ENCODE measurements at places on chromosomes 4 and X. TPM values are rescaled to one million over a fixed set of nuclear protein-coding genes. Genes with fewer than 3 reads are reported as not detected.

SH3D19 gene
- total RNA-seq = 20.8 TPM

SPANXN4 gene
- total RNA-seq = not detected

ODAPH gene
- not detected for total RNA-seq

TMPRSS11D gene
- total RNA-seq = not detected

SASH3 gene
- 204 TPM for total RNA-seq

AKAP14 gene
- total RNA-seq = not detected

TRPC5OS gene
- not detected for total RNA-seq

ZMYM3 gene
- 28.4 TPM for total RNA-seq

CXCR3 gene
- 9.4 TPM for total RNA-seq

- no peak for DNase-seq
- H3K4me3 ChIP-seq = peak overlapping the region; percentile 84
- H3K36me3 ChIP-seq = no peaks in the 10 kb centered on the region
Observed at GRCh38 chr4:168480931-168481611, 779 bp upstream of the DDX60L start.

- no peak for DNase-seq
- H3K36me3 ChIP-seq = no peaks in the 10 kb centered on the region
- H3K4me3 ChIP-seq = no peak overlapping the region
Observed at GRCh38 chrX:110722135-110722534, 73.5 kb downstream of the CHRDL1 start.

DNA sequence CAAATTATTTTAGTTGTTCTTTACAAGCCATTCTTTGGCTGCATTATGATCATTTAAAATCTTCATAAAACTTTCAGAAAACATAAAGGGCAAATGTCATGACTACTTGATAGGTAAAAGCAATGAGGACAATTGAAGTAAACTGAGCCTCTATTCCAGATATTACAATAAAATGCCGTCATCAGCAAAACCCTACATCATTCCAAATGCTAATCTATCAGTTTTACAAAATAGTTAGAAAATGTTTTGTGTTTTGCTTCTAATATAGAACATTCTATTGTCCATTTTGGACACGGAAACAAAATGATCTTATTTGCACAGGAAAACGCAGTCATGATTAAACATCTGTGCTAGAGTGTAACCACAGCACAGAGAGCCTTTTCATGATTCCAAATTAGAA, 1330.6 kb upstream of the ADGRL3 start:
- H3K27me3 ChIP-seq = no peaks in the 10 kb centered on the region
- no peaks in the 10 kb centered on the region for H3K4me1 ChIP-seq
- no peak overlapping the region for H3K4me3 ChIP-seq
- no peak for DNase-seq
- H3K27ac ChIP-seq = no peak overlapping the region

DNA sequence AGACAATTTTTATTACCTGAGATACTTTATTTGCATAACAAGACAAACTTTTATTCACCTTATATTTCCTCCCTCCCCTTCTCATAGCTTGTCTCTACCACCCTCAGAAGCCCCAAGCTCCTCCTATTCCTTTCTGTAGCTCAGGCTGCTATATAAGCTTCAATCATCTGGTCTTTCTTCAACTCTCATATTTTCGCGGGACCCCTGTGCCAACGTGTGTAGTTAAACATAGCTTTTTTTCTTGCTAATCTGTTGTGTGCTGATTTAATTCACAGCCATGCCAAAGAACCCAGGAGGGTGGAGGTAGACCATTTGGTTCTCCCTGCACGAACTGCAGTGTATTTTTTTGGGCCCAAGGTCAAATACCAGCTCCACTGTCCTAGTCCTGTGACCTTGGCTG, 21.1 kb upstream of the CD38 start:
- H3K27ac ChIP-seq = peak overlapping the region; percentile 16
- peaks cover 21% of the 10 kb centered on the region for H3K4me1 ChIP-seq
- no peaks in the 10 kb centered on the region for H3K36me3 ChIP-seq

- DNase-seq = no peak
- no peaks in the 10 kb centered on the region for H3K27me3 ChIP-seq
- no peaks in the 10 kb centered on the region for H3K36me3 ChIP-seq
- H3K4me1 ChIP-seq = no peaks in the 10 kb centered on the region
Observed at GRCh38 chr4:138226351-138226750, 15.8 kb downstream of the SLC7A11 start.

DNA sequence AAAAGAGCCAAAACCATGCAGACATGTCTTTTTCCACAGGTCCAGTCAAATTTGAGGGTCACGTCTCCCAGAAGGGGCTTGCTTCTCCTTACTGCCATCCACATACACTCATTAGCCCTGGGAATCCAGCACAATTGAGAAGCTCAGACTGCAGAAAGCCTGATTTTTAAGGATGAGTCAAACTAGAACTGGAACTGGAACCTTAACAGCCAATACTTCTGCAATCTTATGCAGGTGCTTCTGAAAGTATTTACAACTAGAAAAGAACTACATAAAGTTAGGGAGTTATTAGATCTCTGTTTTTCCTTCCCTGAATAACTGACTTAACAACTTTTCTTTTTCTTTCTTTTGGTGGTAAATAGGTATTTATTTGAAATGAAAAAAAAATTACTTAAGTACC, 86.3 kb downstream of the CDS1 start:
- H3K36me3 ChIP-seq = peaks cover 91% of the 10 kb centered on the region
- H3K4me3 ChIP-seq = no peak overlapping the region
- H3K27me3 ChIP-seq = no peaks in the 10 kb centered on the region
- H3K4me1 ChIP-seq = no peaks in the 10 kb centered on the region
- DNase-seq = no peak
- H3K27ac ChIP-seq = no peak overlapping the region

DNA sequence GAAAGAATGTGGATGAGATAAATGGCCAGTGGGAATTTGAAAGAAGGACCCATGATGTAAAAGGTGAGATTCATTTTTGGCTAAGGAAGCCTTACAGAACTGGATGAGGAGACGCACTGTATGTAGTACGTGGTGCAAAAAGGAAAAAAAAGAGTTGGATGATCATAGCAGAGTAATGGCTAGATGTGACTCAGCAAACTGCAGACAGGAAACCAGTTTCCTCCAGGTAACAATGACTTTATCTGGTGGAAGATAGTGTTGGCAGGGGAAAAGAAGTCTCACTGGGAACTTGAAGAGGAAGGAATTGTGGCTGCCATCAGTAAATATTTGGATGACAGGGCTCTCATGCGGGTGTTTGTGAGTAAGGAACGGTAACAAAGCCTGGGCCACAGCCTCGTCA, 243.2 kb downstream of the CPE start:
- no peaks in the 10 kb centered on the region for H3K36me3 ChIP-seq
- H3K27me3 ChIP-seq = no peaks in the 10 kb centered on the region
- H3K4me3 ChIP-seq = no peak overlapping the region
- DNase-seq = no peak
- H3K27ac ChIP-seq = no peak overlapping the region
- H3K4me1 ChIP-seq = no peaks in the 10 kb centered on the region

- H3K27me3 ChIP-seq = peaks cover 27% of the 10 kb centered on the region
- peak overlapping the region; percentile 66 for H3K4me3 ChIP-seq
- peaks cover 6% of the 10 kb centered on the region for H3K4me1 ChIP-seq
- H3K27ac ChIP-seq = peak overlapping the region; percentile 87
Observed at GRCh38 chr4:185142564-185142911, 528 bp upstream of the SLC25A4 start.

DNA sequence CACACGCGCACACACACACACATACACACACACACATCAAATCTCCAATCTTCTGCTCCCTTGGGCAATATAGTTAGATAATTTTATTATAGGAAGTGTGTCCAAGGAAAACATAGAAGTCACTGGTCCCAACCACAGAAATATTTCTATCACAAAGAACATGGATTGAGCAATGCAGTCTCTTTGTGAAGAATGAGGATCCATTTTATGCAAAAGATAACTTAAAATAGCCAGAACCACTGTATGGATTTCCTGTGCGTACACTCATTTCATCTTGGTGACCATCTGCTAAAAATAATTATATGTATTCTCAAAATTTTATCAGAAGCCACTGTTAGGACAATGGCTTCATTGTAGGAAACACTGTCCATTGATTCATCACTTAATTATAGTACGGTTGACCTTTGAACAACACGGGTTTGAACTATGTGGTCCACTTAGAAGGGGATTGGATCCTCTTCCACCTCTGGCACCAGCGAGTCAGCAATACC, 169.6 kb upstream of the MXRA5 start:
- no peaks in the 10 kb centered on the region for H3K36me3 ChIP-seq
- H3K4me3 ChIP-seq = no peak overlapping the region
- no peak for DNase-seq
- no peaks in the 10 kb centered on the region for H3K4me1 ChIP-seq
- no peak overlapping the region for H3K27ac ChIP-seq
- H3K27me3 ChIP-seq = no peaks in the 10 kb centered on the region

DNA sequence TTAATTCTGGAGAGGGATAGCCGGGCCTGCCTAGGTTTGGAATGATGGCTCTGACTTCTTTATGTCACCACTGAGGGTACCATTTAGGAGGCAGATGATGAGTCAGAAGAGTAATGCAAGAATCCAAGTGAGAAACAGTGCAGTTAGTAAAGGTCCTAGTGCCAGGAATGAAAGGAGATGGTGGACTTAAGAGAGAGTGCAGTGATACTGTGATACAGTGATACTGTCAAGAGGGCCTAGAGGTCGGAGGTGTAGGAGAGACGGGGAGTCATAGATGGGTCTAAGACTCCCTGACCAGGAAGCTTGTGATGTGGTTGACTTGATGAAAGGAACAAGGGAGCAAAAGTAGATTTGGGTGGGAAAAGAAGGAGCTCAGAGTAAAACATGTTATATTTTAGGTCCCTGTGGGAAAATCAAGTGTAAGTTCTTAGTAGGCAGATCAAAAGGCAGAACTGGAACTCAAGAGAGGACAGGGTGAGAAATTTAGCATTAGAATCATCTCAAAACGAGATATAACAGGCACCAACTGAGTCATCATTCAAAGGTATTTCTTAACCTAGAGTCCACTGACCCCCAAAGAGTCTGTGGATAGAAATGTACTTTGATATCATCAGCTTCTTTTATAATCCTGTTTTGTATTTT, 85.0 kb downstream of the NFKB1 start:
- no peak for DNase-seq
- peaks cover 99% of the 10 kb centered on the region for H3K36me3 ChIP-seq
- H3K27ac ChIP-seq = no peak overlapping the region
- H3K27me3 ChIP-seq = no peaks in the 10 kb centered on the region
- no peak overlapping the region for H3K4me3 ChIP-seq
- no peaks in the 10 kb centered on the region for H3K4me1 ChIP-seq

DNA sequence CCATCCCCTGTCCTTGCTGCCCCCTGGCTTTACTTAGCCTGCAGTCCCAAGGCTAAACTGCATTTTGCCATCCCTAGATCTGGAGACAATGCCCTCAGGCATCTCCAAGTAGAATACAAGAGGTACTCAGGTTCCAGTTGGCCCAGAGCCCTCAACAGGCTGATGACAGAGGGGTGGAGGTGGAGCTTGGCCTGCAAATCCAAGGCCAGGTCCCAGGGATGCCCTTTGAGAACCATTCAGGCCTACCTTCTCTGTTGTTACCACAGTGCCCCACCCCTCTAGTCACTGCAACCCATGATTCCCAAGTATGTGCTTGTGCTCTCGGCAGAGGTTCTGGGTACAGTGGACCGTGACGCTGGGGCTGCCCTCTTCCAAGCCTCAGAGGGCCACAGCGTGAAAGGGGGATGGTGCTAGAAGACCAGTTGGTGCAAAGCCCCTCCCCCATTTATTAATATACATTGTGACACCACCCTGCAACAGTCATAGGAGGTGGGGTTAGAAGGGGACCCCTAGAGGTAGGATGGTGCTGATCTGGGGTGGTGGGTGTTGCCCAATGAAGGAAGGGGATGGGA, 6.4 kb upstream of the UBA1 start:
- peaks cover 34% of the 10 kb centered on the region for H3K36me3 ChIP-seq
- DNase-seq = peak; percentile 51
- no peak overlapping the region for H3K27ac ChIP-seq
- H3K4me1 ChIP-seq = peaks cover 9% of the 10 kb centered on the region
- no peak overlapping the region for H3K4me3 ChIP-seq

GRCh38 chrX:42131856-42132255, 208.5 kb upstream of the CASK start:
- H3K27ac ChIP-seq = no peak overlapping the region
- no peaks in the 10 kb centered on the region for H3K27me3 ChIP-seq
- H3K4me1 ChIP-seq = no peaks in the 10 kb centered on the region
- no peak overlapping the region for H3K4me3 ChIP-seq
- no peaks in the 10 kb centered on the region for H3K36me3 ChIP-seq
- no peak for DNase-seq

DNA sequence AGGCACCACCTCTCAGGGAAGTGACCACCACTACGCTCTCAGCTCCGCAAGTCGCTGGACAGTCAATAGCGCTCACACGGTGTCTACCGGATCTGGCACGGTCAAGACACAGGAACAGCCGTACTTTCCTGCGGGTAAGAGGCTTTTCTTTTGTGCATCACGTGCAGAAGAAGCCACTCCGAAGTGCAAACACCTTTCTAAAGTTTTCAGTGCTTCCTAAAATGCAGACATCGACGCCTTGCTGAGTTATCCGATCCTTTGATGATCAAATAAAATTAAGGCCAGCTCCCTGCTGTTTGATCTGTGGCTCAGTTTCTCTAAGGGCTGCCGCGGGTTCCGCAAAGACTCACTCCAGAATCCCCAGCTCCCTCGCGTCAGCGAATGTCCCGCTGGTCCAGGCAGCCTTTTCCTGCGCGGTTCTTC, 71.8 kb downstream of the FBXO8 start:
- H3K4me1 ChIP-seq = peaks cover 8% of the 10 kb centered on the region
- H3K27ac ChIP-seq = no peak overlapping the region
- no peaks in the 10 kb centered on the region for H3K36me3 ChIP-seq
- no peak for DNase-seq
- no peak overlapping the region for H3K4me3 ChIP-seq

DNA sequence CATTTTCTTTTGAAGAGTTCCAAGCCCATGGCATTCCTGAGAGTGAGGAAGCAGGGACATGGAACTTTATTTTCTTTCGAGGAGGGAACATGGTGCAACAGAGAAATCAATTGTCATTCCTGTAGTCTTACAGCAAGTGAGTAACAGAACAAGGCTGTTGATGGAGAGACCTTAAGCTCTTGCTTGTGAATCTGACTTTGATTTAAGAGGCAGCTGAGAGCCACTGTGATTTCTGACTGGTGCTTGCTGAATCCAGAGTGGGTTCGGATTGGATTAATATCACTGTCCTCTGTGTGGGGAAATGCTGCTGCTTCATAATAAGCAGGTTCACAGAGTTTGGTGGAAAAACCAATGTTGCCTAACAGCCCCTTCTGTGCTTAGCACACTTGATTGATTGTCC, 4.7 kb upstream of the ATP1B4 start:
- no peak overlapping the region for H3K27ac ChIP-seq
- no peak for DNase-seq
- no peak overlapping the region for H3K4me3 ChIP-seq
- H3K36me3 ChIP-seq = no peaks in the 10 kb centered on the region
- H3K4me1 ChIP-seq = no peaks in the 10 kb centered on the region

Measured in spleen (tissue), 13 donors.